ENCODE measurements at places on chromosomes 13 and 19.

DNA sequence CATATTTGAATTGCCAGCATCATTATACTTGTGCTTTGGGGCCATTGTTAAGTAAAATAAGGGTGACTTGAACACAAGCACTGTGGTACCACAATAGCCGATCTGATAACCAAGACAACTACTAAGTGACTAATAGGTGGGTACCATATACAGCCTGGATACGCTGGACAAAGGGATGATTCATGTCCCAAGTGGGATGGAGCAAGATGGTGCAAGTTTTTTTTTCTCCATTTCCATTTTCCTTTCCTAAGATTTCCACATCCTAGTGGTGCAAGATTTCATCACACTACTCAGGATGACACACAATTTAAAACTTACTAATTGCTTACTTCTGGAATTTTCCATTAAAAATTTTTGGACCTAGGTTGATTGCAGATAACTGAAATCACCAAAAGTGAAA, 15.1 kb downstream of the BRCA2 start:
- DNase-seq: no peak

GRCh38 chr13:90633849-90634248, 713.6 kb upstream of the MIR17HG start:
- DNase-seq: no peak

DNA sequence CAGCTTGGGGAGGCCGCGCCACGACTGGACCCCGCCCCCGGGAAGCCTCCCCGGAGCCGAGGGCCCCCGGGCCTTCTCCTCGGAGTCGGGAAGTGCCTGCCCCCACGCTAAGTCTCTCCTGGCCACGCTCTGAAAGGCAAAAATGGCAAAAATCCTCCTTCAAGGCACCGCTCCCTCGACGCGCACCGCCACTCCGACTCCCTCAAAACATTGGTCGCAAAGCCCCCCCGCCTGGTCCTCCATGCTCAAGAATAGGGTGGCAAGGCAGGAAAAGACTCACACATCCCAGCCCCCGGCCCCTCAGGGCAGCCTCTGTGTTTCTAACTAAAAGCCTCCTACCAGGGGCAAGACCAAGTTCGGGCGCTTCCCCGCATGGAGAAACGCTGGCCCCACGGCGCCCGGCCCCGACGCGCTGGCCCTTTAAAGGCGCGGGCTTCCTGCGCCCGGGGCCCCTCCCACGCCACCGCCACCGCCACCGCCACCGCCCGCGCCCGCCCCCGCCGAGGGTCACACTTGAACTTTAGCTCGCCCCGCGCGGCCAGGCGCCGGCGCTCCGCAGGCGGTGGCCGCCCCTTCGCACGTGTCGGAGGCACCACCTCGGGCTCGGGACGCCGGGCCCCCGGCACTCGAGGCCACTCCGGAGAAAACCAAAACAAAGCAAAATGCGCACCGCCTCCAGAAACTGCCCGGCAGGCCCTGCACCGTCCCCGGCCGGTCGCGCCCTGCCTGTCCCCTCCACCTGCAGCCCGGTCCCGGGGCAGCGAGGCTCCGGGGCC, 1.9 kb downstream of the FOXO1 start:
- no peak for DNase-seq

DNA sequence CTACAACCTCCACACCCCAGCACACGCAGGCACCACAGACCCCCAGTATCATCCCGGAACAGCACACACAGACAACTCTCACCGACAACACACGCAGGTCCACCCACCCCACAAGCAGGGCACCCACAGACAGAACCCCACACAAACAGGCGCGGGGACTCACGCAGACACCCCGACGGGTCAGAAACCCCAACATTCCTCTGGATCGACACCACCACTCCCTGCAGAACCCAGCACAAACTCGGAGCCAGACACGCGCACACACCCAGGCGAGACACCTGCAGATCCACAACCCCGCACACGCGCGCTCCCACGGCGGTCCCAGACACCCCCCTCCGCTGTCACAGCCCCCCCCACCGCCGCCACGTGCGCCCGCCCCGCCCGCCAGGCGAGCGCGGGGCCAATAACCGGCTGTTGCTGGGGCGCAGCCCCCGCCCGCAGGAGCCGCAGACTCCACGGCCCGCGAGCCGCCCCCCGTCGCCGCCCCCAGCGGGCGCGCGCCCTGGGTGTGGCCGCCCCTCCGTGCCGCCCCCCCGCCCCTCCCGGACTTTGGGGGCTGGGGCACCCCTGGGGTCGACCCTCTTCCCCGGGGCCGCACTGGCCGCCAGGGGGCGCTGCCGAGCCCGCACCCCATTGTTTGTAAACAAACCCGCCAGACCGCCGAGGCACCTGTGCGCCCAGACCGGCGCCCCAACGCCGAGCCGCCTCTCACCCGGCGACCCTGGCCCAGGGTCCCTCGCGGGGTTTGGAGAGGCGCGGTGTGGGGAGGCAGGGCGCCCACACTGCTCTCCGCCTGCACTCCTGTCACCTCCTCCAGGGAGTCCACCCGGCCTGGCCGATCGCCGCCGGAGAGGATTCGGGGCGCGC, 712 bp downstream of the BBC3 start:
- DNase-seq: no peak

GRCh38 chr19:45630463-45630862, 8.7 kb downstream of the EML2 start:
- no peak for DNase-seq

DNA sequence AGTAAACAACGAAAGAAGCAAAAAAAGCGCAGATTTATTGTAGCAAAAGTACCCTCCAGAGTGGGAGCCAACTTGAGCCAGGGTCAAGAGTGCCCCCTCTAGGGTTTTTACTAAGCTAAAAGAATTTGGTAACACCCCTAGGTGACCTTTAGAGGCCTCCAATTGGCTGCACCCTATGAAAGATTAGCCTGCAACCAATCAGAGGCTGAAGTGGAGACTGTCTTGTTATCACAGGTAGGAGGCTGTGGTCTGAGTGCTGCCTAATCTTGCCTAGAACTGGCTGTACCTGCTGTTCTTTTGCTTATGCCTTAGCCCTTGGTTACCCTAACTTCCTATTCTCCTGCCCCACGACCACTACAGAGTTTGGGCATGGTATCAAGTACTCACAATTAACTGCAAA, 38.3 kb downstream of the ANKRD10 start:
- DNase-seq: no peak

- DNase-seq: no peak
Measured at GRCh38 chr19:46366620-46367292, 19.9 kb downstream of the PPP5C start.

DNA sequence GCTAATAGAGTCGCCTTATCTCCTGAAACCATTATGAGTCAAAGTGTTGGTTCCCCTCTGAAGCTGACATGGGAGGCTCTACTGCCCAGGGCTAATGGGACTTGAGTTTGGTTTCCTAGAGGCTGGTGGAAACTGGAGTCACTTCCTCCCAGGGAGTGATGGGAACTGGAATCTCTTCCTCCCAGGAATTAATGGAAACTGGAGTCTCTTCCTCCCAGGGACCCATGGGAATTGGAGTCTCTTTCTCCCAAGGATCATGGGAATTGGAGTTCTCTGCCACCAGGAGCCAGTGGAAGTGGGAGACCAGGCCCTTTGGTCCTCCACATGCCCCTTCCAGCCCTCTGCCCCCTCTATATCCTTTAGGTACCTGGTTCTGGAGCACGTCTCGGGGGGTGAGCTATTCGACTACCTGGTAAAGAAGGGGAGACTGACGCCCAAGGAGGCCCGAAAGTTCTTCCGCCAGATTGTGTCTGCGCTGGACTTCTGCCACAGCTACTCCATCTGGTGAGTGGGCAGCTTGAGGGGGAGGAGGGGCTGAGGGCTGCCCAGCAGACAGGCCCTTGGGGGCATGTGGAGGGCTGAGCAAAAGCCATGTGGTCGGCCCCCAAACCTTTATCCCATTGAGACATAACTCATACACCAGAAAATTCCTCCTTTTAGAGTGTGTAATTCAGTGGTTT, 5.5 kb downstream of the BRSK1 start:
- DNase-seq: no peak

DNA sequence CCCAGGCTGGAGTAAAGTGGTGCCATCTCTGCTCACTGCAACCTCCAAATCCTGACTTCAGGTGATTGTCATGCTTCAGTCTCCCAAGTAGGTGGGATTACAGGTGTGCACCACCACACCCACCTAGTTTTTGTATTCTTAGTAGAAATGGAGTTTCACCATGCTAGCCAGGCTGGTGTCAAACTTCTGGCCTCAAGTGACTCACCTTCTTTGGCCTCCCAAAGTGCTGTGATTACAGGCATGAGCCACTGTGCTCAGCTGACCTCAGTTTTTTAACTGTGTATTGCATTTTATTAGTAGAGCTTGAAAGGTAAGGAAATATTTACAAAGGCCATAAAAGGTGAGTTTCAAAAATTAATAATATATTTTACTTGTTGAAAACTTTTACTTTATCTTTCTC, 2.3 kb downstream of the ZNF726 start:
- no peak for DNase-seq

DNA sequence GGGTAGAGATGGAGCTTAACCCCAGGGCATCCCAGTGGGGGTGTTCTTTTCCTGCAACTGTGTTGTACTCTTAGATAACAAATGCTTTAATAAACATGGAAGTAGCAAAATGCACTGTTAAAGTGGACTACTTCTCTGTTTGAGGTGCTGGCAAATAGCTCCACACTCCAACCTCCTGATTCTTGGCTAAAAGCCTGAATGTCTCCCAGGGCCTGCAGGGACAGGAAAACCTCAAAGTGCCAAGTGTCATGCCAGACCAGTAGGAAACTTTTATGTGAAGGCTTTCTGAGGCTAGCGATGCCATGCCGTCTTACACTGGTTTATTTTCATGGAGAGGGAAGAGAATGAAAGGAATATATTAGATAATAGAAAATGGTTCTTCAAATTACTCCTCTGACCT, 6.8 kb downstream of the FREM2 start:
- DNase-seq: no peak

DNA sequence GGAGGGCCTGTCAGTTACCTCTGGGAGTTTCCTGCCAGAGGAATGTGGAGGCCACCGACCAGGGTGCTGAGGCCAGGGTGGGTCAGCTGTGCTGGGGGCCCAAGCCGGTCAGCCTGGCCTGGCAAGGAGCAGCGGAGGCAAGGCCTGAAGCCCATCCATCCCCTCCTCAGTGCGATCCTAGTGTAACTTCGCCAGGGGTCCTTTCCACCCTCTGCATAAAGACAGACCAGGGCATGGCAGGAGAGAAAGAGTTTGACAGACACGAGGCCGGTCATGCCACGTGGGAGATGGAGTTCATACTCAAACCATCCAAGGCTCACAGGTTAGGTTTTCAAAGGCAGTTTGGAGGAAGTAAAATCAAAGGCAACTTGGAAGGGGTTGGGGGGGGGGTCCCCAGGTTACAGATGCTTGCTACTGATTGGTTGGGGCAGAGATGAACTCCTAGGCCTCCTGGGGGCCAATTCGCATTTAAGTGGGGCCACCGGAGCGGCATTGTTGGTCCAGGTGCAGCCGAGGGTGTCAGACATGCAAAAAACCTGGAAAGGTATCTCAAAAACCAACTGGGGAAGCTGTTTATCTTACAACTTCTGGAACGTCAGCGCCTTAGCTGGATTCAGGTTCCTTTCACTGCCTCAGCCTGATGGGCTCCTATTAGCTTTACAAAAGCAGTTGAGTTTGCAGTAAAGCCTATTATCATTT, 36.8 kb upstream of the DPRX start:
- DNase-seq: no peak

DNA sequence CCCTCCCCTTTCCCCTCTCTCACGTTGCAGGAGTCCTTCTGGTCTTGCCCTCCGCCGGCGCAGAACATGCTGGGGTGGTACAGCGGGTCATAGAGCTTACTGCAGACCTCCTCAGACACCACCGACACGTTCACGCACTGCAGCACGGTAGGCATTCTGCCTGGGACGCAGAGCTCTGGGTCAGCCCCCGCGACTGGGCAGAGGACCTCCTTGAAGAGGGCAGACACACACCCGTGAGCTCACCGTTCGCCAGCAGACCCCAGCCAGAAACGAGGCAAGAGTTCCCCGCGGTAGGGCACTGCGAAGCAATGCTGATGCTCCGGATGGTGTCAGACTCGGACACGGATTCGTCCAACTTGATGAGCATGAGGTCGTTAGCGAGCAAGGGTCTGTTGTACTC, 2.9 kb downstream of the KLK4 start:
- no peak for DNase-seq

GRCh38 chr13:27053902-27054595, 117.6 kb downstream of the USP12 start:
- no peak for DNase-seq

DNA sequence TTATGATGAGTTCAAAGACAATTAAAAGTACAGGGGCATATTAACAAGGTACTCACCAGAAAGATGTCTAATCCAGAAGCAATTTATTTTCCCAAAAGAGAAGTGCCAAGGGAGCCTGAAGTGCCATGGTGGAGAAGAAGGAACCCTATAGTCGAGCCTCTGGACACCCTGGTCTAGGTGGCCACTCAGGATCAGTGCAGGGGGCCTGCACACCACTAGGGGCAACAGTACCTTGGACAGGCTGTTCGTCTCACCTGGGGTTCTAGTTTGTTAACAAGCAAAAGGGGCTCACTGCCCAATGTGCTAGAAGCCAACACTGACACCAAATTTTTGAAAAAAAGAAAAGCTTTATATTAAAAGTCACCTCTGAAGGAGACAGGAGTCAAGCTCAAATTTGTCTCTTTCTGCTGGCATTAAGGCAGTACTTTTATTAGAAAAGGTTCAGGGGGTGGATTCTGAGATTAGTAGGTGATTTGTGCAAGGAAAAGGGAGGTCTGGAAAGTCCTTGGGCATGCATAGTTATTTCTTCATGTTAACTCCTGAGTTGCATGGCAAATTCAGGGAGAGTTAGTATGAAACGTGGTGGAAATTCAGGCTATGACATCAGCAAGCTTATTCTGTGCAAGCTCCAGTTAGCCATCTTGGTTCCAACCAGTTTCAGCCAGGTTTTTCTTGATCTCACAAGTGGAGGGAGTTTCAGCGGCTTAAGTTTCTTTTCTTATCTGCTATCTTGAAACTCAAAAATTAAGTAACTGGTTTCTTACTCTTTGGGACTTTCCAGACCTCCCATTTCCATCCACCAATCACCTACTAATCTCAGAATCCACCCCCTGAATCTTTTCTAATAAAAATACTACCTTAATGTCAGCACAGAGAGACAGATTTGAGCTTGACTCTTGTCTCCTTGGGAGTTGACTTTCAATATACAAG, 884 bp upstream of the CBY2 start:
- DNase-seq: no peak

- DNase-seq: no peak
Measured at GRCh38 chr13:90091611-90092010, 1255.9 kb upstream of the MIR17HG start.

DNA sequence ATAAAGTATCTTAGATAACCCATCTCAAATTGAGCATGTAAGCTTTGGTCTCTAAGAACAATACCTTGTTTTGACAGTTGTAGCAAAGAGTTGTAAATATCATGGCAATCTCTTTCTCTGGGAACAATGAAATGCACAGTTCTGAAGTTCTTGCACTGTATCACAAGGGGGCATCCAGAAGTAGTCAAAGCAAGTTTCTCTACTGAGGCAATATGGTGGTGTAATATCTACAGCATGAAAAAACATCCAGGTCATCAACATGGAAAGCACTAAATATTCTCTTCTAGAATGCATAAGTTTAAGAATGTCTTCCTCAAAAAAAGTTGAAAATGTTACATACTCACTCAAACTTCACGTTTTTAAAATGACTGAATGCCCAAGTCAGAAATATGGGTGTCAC, 19.6 kb downstream of the MTMR6 start:
- DNase-seq: no peak

GRCh38 chr19:32041681-32042292, 303.6 kb upstream of the ZNF507 start:
- no peak for DNase-seq

GRCh38 chr13:32245555-32245954, 69.6 kb downstream of the ZAR1L start:
- no peak for DNase-seq

All from NCI-H1436 treated with DMSO at 0.1 percent for 48 hours (cell line).